LHCN-M2 (cell line): ENCODE measurements at places on chromosomes 3 and 15. TPM values are rescaled to one million over a fixed set of nuclear protein-coding genes. Genes with fewer than 3 reads are reported as not detected.

The CACNA2D2 gene
- not detected in 2 replicates for total RNA-seq

The SCAMP5 gene
- total RNA-seq: 0.51 and 0.98 TPM in 2 replicates

DNA sequence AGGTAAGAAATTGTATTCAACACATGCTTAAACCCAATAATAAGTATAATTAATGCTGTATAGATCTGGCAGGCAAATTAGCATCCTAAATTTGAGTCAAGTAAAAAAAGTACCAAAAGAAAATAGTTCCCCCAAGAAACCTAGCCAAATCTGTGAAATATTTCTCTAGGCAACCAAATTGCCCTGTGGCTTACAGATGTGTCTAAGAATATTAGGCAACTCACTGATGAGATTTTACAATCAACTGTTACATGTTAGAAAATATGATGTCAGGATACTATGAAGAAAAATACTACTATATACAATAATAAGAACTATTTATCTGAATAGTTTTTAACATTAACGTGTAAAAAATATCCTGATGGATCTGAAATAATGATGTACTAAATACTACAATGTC is 397.1 kb downstream of the TIGIT start:
- DNase-seq: no peak

GRCh38 chr15:95142531-95142930 is 911.2 kb downstream of the MCTP2 start:
- no peak for DNase-seq
